Umbilical cord (tissue), 2 donors: ENCODE measurements at places on chromosomes 7 and 10.

DNA sequence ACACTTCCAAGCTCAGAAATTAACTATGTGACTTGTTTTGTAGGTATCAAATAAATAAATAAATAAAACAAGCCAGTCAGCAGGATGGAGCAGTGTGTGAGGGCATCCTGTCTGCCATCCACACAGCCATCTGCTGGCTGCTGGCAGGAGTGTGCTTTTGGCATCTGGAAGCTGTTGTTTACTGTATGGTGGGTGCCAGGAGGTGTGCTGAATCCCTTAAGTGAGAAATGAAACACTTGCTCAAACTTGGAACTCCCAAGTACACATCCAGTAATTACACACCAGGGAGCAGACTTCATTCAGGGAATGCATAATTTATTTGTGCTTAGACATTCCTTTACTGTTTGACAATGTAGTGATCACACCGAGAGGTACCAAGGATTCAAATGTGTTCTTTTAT lies 16.9 kb upstream of the TAX1BP1 start:
- DNase-seq: no peak

DNA sequence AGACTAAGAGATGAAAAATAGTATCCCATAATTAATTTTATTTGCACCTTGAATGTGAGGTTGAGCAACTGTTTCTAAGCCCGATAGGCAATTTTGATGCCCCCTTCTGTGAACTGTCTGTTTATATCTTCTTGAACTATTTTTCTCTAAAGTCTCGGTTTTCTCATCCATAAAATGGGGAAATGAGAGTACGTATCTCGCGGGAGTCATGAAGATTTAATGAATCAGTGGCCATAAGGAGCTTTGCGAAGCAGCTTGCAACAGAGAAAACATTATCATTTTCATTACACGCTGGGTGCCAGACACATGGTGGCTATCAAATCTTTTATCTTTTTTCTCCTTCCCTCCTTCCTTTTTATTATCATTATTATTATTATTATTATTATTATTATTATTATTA lies 108.1 kb upstream of the CARD11 start:
- DNase-seq: no peak

GRCh38 chr7:37251222-37251621 lies 197.4 kb downstream of the ELMO1 start:
- no peak for DNase-seq

DNA sequence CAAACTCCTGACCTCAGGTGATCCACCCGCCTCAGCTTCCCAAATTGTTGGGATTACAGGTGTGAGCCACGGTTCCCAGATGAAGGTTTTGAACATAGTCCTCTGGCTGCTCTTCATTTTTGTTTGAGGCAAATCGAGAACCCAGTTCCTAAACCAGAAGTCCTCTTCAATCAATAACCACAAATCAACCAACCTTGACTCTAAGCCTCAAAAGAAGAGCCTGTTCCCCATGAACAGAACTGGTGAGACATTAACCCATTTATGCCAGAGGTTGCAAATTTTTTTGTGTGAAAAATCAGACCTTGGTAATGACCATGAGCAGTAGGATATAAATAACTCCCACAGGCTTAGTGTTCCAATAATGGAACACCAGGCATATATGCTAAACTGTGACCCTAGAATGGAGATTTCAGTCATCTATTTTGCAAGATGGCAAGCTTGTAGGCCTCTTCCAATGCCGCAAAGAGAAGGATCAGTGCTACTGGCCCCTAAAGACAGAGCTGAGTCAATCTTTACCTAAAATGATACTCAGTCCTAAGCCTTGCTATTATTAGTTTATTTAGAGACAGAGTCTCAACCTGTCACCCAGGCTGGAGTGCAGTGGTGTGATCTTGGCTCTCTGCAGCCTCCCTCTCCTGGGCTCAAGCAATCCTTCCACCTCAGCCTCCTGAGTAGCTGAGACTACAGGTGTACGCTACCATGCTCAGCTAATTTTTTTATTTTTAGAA lies 15.9 kb downstream of the KPNA7 start:
- DNase-seq: no peak

- DNase-seq: no peak
Observed at GRCh38 chr10:32161586-32161985, 105.4 kb upstream of the KIF5B start.
